ENCODE measurements at places on chromosomes 11 and 22. TPM values are rescaled to one million over a fixed set of nuclear protein-coding genes. Genes with fewer than 3 reads are reported as not detected.

The APOL5 gene
- total RNA-seq = not detected

The CAT gene
- 46.1 TPM for total RNA-seq

The MMP27 gene
- not detected for total RNA-seq

The OR8G1 gene
- total RNA-seq = not detected

The C11orf86 gene
- not detected for total RNA-seq

The B4GALNT4 gene
- total RNA-seq = 35.6 TPM

The GSTT2B gene
- total RNA-seq = 9.6 TPM

DNA sequence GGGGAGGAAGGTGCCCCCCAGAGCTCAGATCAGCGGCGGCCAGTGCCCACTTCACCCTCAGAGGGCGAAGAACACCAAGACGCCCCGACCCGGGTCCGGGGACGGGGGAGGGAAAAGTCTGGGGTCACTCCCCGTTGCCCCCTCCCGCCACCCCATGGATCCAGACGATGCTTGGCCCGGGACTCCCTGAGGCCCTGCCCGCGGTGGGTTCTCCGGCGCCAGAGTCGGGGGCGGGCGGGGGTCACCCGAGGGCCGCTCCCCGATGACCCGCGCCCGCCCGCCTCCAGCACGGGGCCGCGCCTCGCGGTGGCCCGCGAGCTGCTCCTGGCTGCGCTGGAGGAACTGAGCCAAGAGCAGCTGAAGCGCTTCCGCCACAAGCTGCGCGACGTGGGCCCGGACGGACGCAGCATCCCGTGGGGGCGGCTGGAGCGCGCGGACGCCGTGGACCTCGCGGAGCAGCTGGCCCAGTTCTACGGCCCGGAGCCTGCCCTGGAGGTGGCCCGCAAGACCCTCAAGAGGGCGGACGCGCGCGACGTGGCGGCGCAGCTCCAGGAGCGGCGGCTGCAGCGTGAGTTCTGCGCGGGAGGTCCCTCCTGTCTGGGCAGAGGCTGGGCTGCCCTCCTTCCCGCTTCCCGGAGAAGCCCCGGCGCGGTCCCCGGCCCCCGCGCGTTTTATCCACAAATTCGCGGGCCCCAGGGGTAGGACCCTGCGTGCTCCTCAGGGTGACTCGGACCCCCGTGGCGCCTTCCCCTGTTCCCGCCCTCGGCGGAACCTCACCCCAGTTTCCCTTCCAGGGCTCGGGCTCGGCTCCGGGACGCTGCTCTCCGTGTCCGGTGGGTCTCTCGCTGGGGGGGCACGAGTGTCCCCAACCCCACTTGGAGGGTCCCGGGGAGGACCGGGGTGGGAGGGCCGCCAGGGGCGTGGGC is 1.1 kb downstream of the NLRP6 start:
- no peak for DNase-seq

DNA sequence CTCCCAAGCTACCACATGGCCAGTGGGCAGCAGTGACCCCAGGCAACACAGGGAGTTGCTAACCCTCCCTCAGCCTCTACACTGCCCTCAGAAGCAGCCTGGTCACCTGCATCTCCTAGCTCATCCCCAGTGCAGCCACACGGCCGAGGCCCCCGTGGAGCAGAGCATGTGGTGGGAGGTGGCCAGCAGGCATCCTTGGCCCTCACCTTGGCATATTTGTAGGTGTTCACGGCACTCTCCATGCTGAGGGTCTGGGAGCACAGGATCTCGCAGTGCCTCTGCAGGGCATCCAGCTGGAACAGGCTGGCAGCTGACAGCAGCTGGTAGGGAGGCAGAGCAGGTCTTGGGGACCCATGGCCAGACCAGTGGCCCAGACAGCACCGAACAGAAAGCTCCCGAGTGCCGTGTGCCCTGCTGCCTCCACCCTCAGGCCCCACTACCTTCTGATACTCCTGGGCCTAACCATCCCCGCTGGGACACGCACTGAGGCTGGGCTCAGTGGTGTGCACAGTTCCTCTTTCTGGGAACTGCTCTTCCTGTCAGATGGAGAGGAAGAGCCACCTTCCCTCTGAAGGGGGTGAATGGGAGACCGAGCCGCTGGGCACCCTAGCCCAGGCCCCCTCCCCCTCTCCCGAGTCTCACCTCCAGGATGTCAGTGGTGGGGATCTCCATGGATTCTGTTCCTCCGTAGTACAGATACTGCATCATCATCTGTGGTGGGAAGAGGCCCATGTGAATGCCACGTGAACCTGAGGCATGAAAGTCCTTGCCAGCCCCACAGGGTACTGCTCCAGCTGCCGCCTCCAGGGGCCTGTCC is 48.8 kb downstream of the NAT10 start:
- no peak for DNase-seq

GRCh38 chr11:46414466-46414796 is 22.9 kb upstream of the CHRM4 start:
- DNase-seq = no peak

- no peak for DNase-seq
These were observed 53.4 kb upstream of the IGLL5 start for GRCh38 chr22:22834204-22834603.
